Stimulated activated CD4-positive, alpha-beta T cell treated with anti-CD3 and anti-CD28 coated beads, Interleukin-2, amount 100 ng/mL, for 24 hours (primary cell): ENCODE measurements at places on chromosomes 1 and 21.

DNA sequence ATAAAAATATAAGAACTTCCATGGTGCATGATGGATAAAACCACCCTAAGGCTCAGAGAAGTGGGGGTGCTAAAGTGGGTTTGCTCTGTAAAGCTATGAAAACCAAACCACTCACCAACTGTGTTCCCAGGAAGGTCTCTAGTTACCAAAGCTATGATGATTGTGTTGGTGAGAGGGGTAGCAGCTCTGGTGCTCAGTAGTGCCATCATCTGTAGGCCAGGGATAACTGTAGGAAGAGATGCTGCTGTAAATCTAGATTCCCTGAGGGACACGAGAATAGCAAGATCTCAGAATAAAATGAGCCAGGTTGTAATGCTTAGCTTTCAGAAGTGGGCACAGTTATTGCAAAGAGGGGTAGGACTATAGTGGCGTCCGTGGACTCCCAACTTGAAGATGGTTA, 124.5 kb downstream of the GREM2 start:
- no peak for DNase-seq

DNA sequence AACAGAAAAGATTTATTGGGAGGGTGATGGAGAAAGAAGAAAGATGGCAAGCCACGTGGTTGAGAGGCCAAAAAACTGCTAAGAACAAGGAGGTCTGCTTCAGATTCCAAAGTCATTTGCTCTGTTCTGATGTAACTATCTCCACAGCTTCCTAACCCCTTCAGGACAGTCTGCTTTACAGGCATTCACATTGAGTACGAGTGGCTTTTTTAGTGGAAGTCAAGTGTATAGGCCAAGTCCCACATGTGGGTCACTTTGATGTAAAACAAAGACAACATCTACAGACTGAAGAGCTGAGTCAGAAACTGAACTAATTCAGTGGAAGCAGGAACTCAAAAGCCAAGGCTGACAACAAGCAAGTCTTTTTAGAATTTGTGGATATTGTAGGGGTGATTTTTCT, 128.7 kb upstream of the F3 start:
- DNase-seq = no peak

GRCh38 chr21:43985690-43986251, 26.3 kb upstream of the TRAPPC10 start:
- DNase-seq = peak; percentile 21

DNA sequence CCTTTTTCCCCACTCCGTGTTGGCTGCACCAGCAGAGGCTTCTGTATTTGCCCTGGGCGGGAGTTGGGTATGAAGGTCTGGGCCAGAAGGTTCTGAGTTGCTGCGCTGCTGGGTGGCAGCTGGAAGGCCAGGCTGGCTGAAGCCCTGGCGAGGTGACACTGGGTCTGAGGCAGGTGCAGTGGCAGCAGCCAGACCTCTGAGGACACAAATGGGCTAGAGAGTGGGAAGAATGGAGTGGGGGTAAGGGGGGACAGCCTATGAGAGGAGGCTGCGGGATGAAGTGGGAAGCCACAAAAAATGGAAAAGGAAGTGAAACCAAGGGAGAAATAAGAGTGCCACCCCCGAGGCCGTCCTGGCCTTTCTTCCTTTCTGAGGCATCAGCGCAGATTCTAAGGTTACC, 53.2 kb downstream of the STX6 start:
- no peak for DNase-seq

GRCh38 chr1:44617703-44618029, 56.6 kb downstream of the TMEM53 start:
- no peak for DNase-seq

- no peak for DNase-seq
Observed at GRCh38 chr1:47918257-47918867, 78.8 kb downstream of the TRABD2B start.

- DNase-seq = peak; percentile 26
Observed at GRCh38 chr1:54355931-54356679, 50.1 kb downstream of the SSBP3 start.

DNA sequence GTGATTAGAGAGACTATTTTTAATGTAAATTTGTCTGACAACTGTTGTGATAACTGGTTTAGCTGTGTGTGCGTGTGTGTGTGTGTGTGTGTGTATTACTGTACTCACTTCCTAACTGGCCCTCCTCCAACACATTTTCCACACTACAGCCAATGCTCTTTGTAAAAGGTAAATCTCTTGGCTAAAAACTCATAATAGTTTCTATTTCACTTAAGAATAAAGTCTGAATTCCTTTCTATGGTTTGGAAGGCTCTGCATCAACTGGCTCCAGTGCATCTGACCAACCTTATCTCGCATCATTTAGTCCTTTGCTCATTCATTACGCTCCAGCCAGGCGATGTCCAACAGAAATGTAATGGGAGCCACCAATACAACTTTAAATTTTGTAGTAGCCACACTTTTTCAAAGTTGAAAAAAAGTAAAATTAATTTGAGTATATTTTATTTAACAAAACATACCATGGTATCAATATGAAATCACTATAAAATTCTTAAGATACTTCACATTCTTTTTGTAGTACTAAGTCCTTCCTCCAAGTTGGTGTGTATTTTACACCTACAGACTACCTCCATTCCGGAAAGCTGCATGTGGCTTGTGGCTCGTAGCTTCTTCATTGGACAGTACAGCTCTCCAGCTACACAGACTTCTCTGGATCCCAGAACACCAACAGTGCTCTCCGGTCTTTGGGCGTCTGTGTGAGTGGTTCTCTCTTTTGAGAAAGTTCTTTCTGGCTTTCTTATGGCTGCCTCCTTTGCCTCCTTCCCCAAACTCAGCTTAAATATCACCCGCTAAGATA, 68.9 kb downstream of the NRIP1 start:
- no peak for DNase-seq

- no peak for DNase-seq
Observed at GRCh38 chr21:14825514-14825974, 239.3 kb downstream of the NRIP1 start.

- no peak for DNase-seq
Observed at GRCh38 chr1:208108646-208109330, 135.4 kb downstream of the PLXNA2 start.

- DNase-seq = no peak
Observed at GRCh38 chr1:24154215-24154614, 11.3 kb upstream of the IL22RA1 start.
